GM19239 (cell line): ENCODE measurements at places on chromosomes 3 and 15.

- no peak for DNase-seq
Measured at GRCh38 chr3:179949869-179950268, 86.9 kb downstream of the PEX5L start.

DNA sequence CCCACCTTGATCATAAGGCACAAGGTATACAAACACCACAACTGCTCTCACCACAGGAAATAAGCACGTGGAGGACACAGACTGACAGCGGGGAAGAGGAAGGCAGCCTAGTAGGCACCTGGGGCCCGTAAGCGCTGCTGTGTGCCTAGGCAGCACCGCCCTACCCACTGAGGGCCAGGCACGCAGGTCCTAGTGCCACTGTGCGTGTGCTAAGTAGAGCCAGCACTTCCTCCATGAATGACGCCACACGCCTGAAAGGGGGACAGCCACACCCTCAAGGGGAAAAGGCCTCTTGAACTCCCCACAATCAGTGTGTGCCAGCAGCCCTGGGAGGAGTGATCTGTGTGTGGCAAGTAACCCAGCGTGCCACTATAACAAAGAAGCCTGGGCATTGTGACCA is 73.0 kb downstream of the ATP1B3 start:
- no peak for DNase-seq

DNA sequence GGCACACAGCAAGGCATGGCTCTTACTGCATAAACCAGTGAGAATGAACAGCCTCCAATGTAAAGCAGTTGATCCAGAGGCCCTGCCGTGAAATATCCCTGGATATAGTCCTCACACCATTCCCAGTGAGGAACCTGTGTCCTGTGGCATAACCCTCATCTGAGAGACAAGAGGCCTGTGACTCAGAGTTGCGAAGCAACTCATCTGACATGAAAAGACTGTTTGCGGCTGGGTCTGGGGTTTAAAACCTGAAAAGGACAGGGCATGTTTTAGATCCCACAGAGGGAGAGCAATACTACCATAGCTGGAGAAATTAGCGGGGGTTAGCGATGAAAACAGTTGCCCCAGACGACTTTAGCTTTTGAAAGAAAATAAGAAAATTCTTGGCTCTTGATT is 165.3 kb upstream of the BHLHE40 start:
- no peak for DNase-seq

DNA sequence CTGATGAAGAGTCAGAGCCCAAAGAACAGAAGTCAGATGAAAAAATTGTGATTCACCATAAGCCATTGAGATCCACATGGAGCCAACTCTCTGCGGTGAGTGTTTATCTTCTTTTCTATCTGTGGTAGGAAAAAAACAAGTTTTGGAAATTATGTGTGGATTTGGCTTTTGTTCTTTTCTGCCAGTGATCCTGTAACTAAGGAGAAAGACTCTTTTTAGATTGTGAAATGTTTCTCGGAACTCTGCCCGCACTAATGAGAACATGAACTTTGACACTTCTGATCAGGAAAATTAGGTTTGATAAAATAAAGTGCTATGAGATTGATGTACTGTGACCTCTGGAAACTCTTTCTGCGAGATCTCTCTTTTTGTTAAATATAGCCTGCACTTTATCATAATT is 8.4 kb downstream of the ARHGEF26 start:
- DNase-seq, result no peak

GRCh38 chr15:55770806-55771205 is 27.9 kb upstream of the PRTG start:
- no peak for DNase-seq

GRCh38 chr3:40504636-40505430 is 1.0 kb upstream of the ZNF620 start:
- no peak for DNase-seq

GRCh38 chr15:88912500-88912921 is 668 bp downstream of the MFGE8 start:
- DNase-seq, result no peak

GRCh38 chr3:42654331-42655201 is 1.1 kb downstream of the ZBTB47 start:
- DNase-seq, result no peak
